ENCODE measurements at places on chromosomes 6 and 20.
A peak's percentile ranks its signal among the peaks of the same experiment; 100 is the strongest.

GRCh38 chr6:35669451-35670045, 19.2 kb downstream of the FKBP5 start:
- no peak for DNase-seq

GRCh38 chr6:56761651-56762050, 119.0 kb upstream of the DST start:
- DNase-seq, result no peak

DNA sequence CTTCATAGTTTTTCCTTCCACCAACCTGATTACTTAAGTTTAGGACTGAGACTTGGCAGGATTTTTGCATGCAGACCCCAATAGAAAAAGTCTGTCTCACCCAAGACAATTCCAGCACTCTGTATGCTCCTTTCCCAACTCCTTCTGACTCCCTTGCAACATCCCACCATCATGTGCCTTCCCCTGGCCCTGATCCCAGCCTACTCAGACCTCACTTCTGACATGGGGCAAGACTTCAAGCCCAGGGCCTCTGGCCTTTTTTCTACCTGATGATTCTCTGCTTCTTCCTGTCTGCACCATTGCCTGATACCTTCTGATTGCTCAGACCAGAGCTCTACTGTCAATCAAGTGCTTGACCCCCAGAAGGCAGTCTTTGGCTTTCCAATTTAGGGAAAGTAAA, 96.6 kb downstream of the HAO1 start:
- no peak for DNase-seq

- DNase-seq, result peak; percentile 88
Observed at GRCh38 chr6:43170417-43170930, 595 bp upstream of the SRF start.

- no peak for DNase-seq
Observed at GRCh38 chr6:161189891-161190290, 84.0 kb downstream of the AGPAT4 start.

DNA sequence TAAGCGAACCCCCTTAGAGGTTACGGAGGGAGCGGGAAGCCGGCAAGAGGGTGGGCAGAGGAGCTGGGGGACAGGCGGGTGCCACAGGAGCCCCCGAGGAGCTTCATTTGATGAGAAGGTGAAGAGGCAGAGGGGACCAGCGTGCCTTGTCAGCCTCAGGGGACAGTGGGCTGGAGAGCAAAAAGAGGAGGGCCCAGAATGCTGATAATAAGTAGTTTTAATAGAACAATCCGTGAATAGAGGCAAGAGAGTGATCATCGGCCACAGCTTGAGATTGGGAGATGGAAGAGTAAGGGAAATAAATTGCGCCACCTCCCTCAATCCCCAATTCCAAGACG, 1.3 kb downstream of the COL19A1 start:
- DNase-seq, result no peak

- DNase-seq, result no peak
Observed at GRCh38 chr20:2453792-2454191, 16.8 kb downstream of the SNRPB start.

- no peak for DNase-seq
Observed at GRCh38 chr6:56899753-56900152, 55.2 kb upstream of the BEND6 start.

- DNase-seq, result no peak
Observed at GRCh38 chr6:37347670-37348111, 6.1 kb upstream of the RNF8 start.

GRCh38 chr6:1406306-1407072, 17.1 kb downstream of the FOXF2 start:
- no peak for DNase-seq

DNA sequence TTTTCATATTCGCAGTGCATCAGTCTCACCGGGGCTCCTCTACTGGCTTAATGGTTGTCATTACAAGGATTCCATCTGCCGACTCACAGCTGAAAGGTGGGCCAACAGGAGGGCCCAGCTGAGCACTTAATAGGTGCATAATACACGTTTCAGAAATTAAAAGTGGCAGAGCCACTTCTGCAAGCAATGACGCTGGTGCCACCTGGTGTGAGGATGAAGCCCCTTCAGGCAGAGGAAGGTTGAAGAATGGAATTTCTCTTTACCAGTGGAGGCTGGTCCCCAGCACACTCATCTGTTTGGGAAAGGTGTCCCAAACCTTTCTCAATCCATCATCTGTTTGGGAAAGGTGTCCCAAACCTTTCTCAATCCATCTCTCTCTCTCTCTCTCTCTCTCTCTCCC, 8.2 kb upstream of the STMND1 start:
- no peak for DNase-seq

GRCh38 chr6:145360865-145361264, 374.5 kb downstream of the EPM2A start:
- DNase-seq, result no peak

All from NCI-H510A (cell line).